ENCODE measurements at places on chromosomes 6 and 20. TPM values are rescaled to one million over a fixed set of nuclear protein-coding genes. Genes with fewer than 3 reads are reported as not detected.

Gene HEY2
- not detected for total RNA-seq

Gene PRSS35
- total RNA-seq = 6.7 TPM

Gene ABHD16B
- total RNA-seq = not detected

Gene PKHD1
- total RNA-seq = not detected
